ENCODE measurements at places on chromosomes 13 and 19.
A peak's percentile ranks its signal among the peaks of the same experiment; 100 is the strongest.

GRCh38 chr13:36074659-36075058 is 56.5 kb downstream of the DCLK1 start:
- no peak for DNase-seq

DNA sequence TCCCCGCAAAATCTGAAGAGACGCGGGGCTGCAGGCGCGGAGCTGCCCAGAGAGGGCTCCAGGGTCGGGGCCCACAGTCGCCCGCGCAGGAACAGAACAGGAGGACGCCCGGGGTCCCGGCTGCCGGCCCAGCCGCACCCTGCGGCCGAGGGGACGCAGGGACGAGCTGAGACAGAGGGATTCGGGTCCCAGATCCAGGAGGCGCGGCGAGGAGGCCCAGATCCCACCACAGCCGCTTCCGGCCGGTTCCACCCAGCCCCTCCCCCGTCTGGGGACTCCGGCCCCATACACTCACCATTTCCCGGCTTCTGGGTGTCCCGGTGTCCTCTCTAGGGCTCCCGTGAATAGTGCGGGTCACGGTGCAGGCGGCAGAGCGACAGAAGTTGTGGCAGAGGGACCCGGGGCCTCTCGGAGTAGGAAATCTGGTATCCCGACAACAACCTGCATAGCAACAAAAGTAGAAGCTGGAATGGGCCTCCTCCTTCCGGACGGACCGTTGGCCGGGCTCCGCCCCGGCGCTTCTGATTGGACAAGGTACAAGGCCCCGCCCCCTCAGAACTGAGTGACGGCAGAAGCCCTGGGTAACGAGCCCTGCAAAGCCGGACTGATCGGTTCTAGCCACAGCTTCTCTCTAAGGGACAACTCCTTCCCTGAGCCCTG is at the start of gene ZNF20:
Gene ZNF20 (minus strand): TSS at position 466 of the 660 bp plus-strand sequence. CDS start 168 bp downstream, at position 298.
- peak; percentile 79 for DNase-seq

GRCh38 chr19:2426611-2427428 is 566 bp downstream of the TIMM13 start:
- no peak for DNase-seq

DNA sequence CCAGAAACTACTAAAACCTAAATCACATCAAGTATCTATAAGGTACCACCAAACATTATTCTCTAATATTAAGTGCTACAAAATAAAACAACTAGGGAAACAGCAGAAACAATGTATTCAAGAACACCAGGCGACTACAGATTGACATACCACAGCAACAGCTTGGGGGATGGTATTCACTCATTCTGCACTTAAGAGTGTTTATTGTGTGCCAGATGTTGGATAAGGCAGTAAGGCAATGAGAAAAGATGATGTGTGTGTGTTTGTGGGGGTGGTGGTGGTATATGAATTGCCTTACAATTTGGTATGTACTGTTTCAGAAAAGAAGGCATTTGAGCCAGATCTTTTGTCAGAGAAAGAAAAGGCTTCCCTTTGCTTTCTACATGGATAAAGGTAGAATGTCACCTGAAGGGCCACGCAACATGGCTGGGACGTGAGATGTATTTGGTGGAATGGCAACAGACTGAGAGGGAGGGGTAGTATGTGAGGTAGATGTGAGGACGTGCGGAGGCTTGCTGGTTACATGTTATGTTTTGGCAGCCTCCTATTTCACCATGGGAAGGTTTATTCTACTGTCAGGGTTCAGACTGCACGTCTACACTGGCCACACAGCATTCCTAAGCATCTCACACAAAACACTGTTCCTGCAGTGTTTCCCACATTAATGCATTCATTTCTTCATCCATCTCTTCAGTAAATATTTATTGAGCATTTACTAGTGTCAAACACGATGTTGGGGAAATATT is 300.7 kb downstream of the KLF12 start:
- no peak for DNase-seq

DNA sequence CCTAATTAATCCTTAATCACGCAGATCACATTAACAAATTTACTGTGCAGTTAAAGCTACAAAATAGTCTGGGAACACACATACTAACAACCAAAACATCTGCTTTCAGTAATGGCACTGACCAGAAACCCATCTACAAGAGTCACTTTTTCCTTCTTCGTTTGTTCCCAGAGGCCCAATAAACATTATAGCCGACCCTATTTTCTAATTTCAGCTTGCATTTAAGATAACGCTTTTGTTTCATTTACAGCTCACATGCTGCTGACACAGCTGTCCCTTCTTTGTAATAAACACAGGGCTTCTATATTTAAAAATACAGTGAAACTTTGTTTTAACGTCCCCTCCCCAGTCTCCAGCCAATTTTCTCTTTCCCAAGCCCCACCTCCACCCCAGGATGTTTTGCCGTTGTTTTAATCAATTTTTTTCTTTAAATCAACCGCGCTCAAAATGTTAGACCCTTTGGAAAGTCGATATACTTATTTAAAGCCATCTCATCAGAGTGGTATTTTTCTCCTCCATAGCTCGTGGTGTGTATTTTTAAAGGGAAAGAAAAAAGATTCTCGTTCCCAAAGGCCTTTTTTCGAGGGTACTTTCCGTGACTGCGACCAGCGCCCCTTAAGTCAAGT is 1.7 kb upstream of the WBP4 start:
- no peak for DNase-seq

Measured in GDM1 (cell line).